ENCODE measurements at places on chromosomes 6 and 20. TPM values are rescaled to one million over a fixed set of nuclear protein-coding genes. Genes with fewer than 3 reads are reported as not detected.

The CST4 gene
- total RNA-seq = not detected

The LY6G6F gene
- total RNA-seq = not detected

The ADGRF5 gene
- total RNA-seq = 80.0 TPM

The HLA-DPA1 gene
- total RNA-seq = 0.33 TPM

The MUCL3 gene
- not detected for total RNA-seq

The POU5F1 gene
- total RNA-seq = not detected

The ZBTB9 gene
- 7.8 TPM for total RNA-seq

The TPMT gene
- 8.8 TPM for total RNA-seq

The PCNA gene
- 185 TPM for total RNA-seq

The BRPF3 gene
- total RNA-seq = 20.6 TPM

The CBLN4 gene
- total RNA-seq = not detected

The GPR63 gene
- total RNA-seq = not detected

The TGM3 gene
- not detected for total RNA-seq

The TMEM200A gene
- total RNA-seq = 0.67 TPM

The TCF15 gene
- total RNA-seq = 0.65 TPM

The HEY2 gene
- 0.33 TPM for total RNA-seq

The MDFI gene
- total RNA-seq = 82.3 TPM

The EPHA7 gene
- under 0.01 TPM for total RNA-seq

The TAGAP gene
- total RNA-seq = not detected

The GABRR1 gene
- 0.10 TPM for total RNA-seq

The SPEF1 gene
- total RNA-seq = not detected

The UBD gene
- total RNA-seq = 7.5 TPM

The MICB gene
- 24.3 TPM for total RNA-seq

The COL10A1 gene
- total RNA-seq = not detected

The FAM83C gene
- total RNA-seq = not detected

The UNC5CL gene
- not detected for total RNA-seq

The CRIP3 gene
- not detected for total RNA-seq

The KIF25 gene
- total RNA-seq = not detected

The RNF182 gene
- 4.3 TPM for total RNA-seq

The MYLK2 gene
- 8.5 TPM for total RNA-seq

The SYCP2L gene
- total RNA-seq = not detected

The TMEM170B gene
- total RNA-seq = 2.3 TPM

The POU3F2 gene
- total RNA-seq = not detected

The WFDC13 gene
- not detected for total RNA-seq

The SLC35D3 gene
- not detected for total RNA-seq

The DLK2 gene
- total RNA-seq = not detected

The PTCHD4 gene
- 24.5 TPM for total RNA-seq

The PROKR2 gene
- not detected for total RNA-seq

The MCHR2 gene
- not detected for total RNA-seq

The EYS gene
- 3.2 TPM for total RNA-seq

The PBOV1 gene
- not detected for total RNA-seq

Measured in vein endothelial cell (primary cell).